NCI-H460 (cell line): ENCODE measurements at places on chromosomes 5 and 9. TPM values are rescaled to one million over a fixed set of nuclear protein-coding genes. Genes with fewer than 3 reads are reported as not detected.

The MARCHF3 gene
- 4.0 and 6.5 TPM in 2 replicates for total RNA-seq

The ADGRV1 gene
- total RNA-seq, result 1.8 TPM in 2 replicates

The FOXD4L4 gene
- 0.07 TPM in 1 of 2 replicates, not detected in the other for total RNA-seq

The SYNPO gene
- 11.0 and 11.3 TPM in 2 replicates for total RNA-seq

The COL23A1 gene
- total RNA-seq, result 0.06 TPM in 1 of 2 replicates, not detected in the other

The NUP214 gene
- 12.9 and 17.2 TPM in 2 replicates for total RNA-seq

The BARHL1 gene
- not detected in 2 replicates for total RNA-seq

The PCDHGC4 gene
- 0.12 TPM in 2 replicates for total RNA-seq

The PAPPA gene
- 43.0 and 43.5 TPM in 2 replicates for total RNA-seq

The HMHB1 gene
- total RNA-seq, result not detected in 2 replicates

The GFPT2 gene
- total RNA-seq, result 10.6 and 12.5 TPM in 2 replicates

The SLC25A2 gene
- not detected in 2 replicates for total RNA-seq

The TOR2A gene
- 8.9 and 10.5 TPM in 2 replicates for total RNA-seq

The TAF1L gene
- total RNA-seq, result not detected in 2 replicates

The PCDHAC1 gene
- total RNA-seq, result 0.92 and 1.1 TPM in 2 replicates
